Activated CD8-positive, alpha-beta T cell treated with anti-CD3 and anti-CD28 coated beads, Interleukin-2, amount 10 ng/mL, durations not matched to agents 7 days and 5 days (primary cell): ENCODE measurements at places on chromosomes 1 and 21.
A peak's percentile ranks its signal among the peaks of the same experiment; 100 is the strongest.

DNA sequence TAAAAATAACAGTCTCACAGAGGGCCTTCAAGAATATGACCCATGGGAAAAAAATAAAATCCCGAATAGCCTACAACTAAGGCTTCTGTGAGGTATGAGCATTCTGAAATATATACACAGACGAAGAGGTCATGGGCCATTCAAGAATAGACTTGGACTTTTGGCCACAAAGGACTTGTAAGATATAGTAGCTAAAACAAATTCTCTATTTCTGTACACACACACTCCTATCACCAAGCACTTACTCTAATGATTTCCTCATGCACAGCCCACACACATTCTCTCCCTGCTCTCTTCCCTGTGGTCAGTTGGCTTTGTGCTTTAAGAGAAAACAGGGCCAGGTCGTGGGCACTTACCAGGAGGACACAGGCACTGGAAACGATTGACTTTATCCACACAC, 69.7 kb upstream of the ADAM30 start:
- no peak for DNase-seq

DNA sequence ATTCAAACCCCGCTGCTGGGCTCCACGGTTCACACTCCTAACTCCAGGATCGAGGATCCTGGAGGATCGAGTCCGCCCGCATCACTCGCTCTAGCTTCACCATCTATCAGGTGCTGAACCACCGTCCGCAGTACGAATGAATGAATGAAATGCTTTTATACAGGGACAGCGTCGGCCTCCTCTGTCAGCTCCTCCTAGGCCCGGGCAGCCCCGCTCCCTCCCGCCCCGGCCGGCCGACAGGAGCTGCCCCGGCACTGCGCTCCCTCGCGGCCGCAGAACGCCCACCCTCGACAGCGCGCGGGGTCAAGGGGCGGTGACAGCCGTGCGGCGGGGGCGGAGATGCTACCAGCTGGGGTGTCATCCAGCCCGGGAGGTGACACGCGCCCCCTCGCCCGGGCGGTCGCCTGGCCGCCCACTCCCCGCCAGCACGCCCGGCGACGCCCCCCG, 520 bp downstream of the ZBTB17 start:
- DNase-seq: peak; percentile 76

GRCh38 chr1:224676551-224676950, 60.4 kb downstream of the CNIH3 start:
- DNase-seq: no peak

- DNase-seq: no peak
These were observed 256.2 kb downstream of the DISC1 start for GRCh38 chr1:231882790-231883189.

- DNase-seq: peak; percentile 92
These were observed 61.4 kb downstream of the ACBD3 start for GRCh38 chr1:226125097-226125630.

DNA sequence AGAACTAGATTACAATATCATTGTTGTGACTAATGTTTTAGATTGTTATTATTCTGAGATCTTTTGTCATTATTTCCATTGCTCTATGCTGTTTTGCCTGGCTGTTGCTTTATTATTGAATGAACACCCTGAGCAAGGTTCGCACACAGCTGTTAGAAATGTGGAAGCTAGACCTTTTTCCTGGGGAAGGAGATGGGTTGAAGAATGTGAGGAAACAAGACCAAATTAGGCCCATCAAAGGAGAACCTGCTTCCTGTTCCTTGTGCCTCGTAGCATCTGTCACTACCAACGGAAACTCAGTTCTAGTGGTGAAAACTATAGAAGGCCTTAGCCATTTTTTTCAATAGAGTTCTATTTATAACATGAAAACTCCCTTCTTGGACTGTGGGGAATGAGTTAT, 68.7 kb downstream of the RGL1 start:
- no peak for DNase-seq
